SK-N-DZ (cell line): ENCODE measurements at places on chromosomes 2 and 18.

DNA sequence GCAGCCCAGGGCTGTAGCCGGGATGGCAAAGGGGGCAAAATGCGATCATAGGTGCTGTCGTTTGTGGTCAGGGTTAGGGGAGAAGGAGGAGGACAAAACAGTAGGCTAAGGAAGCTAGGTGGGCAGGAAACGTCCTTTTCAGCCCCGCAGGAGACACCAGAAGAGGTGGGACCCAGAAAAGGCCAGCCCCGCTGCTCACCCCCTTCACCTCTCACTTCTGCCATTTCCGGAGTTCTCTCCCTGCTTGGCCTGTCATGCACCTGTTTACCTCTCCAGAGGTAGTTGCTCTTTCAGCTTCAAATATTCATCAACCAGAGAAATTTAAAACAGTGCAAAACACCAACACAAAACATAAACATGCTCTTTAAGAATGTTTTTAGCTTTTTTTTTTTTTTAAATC, 849 bp downstream of the AQP4 start:
- DNase-seq, result no peak

DNA sequence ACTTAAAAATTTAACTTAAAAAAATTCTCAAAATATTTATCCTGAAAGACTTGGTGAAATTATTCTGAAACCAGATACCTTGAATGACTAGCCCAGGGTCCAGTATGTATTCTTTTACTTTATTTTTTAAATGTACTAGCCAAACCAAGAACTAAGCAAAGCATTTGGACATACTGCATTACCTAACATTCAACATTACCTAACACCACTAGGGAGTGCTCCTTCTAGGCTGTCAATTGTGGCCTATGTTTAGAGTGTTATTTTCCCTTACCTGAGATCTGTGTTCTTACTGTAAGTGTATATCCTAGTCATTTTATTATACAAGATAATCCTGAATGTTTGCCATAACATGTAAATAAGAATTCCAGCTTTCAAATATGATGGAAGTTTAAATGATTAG, 496.6 kb downstream of the PTPRM start:
- no peak for DNase-seq

DNA sequence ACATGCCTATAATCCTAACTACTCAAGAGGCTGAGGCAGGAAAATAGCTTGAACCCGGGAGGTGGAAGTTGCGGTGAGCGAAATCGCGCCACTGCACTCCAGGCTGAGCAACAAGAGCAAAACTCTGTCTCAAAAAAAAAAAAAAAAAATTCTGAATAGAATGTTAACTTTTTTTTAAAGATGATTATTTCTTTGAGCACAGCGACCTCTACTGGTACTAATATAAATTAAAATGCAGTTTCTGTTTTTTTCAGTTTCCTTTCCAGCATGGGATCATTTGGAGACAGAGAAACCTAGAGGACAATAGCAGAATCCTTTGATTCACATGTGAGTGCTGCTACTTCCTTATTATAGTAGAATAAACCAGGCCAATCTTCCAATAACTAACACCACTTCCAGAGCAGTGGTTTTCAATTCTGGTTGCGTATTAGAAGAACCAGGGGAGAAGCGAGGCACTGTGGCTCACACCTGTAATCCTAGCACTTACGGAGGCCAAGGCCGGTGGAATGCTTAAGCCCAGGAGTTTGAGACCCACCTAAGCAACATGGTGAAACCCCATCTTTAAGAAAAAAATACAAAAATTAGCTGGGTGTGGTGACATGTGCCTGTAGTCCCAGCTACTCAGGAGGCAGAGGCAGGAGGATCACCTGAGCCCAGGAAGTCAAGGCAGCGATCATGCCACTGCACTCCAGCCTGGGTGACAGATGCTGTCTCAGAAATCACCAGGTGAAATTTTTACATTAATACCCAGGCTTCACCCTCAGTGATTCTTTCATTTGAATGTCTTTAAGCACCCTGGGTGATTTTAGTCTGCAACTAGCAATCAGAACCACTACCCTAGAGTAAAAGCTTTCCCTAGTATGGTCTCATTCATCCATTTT, 10.1 kb downstream of the SRSF7 start:
- DNase-seq, result peak; percentile 36

DNA sequence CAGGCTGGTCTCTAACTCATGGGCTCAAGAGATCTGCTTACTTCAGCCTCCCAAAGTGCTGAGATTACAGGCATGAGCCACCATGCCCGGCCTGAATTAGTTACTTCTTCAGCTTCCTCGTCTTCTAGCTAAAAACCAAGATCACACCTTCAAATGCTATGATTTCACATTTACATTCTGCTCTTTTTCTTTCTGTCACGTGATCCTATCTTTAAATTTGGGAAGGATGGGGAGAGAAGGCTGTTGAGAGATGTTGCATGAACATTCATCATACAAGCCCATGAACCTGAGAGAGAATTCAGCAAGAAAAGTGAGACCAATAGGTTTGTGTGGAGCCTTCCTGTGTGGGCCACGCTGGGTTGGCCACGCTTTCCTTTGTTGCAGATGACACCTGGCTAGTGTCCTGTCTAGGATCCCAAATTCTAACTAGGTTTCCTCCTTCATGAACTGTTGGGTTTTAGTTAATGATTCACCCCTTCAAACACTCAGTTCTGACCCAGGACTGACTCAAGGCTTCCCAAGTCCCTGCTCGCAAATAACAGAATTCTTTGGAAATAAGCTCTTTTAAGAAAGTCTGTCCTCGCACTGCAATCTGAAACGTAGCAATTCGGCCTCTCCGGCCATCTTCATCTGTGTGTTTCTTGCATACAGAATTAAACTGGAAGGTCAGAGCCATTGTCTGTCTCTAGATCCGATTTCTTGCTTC, 57.3 kb upstream of the CREB1 start:
- DNase-seq, result no peak

- no peak for DNase-seq
Observed at GRCh38 chr18:54641734-54642133, 50.7 kb downstream of the DYNAP start.

DNA sequence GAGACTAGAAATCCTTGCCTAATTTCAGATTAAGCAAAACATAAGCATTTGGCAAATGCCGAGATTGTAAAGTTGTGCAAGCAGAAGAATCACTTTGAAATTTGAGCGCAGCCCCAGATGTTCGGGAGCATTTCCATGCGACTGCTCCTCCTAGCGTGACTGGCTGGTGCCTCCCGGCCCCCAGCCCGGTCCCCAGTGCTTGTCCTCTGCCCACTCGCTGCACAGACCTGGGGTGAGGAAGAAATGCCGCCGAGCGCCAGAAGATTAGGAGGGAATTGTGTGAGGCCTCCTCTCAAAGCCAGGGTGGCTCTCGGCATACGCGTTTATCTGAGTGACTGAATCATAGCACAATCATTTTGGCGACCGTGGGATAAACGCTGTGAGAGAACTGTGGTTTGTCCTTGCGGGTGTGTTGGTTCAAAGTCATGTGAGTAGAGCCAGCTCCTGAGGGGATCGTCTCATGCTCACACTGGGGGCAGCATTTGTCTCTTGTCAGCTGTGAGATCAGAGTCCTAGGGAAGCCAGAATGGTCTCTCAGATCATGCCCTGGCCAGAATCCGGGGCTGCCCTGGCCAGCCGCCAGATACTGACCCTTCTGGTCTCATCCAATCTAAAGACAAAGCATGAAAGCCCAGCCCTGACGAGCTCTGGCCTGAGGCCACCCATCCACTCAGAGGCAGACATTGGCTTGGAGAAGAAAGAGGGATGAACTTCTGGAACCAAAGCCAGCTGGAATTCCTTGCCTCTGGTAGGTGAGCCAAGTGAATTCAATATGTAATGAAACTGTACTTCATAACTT, 189.3 kb downstream of the SH3RF3 start:
- no peak for DNase-seq

GRCh38 chr2:23347471-23348092, 37.4 kb upstream of the KLHL29 start:
- peak; percentile 18 for DNase-seq
